Tibial nerve (tissue), 4 donors: ENCODE measurements at places on chromosomes 3 and 15. TPM values are rescaled to one million over a fixed set of nuclear protein-coding genes. Genes with fewer than 3 reads are reported as not detected.

GOLGA6D gene
- total RNA-seq = not detected

GATA2 gene
- total RNA-seq = 21.4 TPM

TUSC7 gene
- not detected for total RNA-seq

TBCCD1 gene
- total RNA-seq = 10.5 TPM

GALNT15 gene
- 386 TPM for total RNA-seq

DNA sequence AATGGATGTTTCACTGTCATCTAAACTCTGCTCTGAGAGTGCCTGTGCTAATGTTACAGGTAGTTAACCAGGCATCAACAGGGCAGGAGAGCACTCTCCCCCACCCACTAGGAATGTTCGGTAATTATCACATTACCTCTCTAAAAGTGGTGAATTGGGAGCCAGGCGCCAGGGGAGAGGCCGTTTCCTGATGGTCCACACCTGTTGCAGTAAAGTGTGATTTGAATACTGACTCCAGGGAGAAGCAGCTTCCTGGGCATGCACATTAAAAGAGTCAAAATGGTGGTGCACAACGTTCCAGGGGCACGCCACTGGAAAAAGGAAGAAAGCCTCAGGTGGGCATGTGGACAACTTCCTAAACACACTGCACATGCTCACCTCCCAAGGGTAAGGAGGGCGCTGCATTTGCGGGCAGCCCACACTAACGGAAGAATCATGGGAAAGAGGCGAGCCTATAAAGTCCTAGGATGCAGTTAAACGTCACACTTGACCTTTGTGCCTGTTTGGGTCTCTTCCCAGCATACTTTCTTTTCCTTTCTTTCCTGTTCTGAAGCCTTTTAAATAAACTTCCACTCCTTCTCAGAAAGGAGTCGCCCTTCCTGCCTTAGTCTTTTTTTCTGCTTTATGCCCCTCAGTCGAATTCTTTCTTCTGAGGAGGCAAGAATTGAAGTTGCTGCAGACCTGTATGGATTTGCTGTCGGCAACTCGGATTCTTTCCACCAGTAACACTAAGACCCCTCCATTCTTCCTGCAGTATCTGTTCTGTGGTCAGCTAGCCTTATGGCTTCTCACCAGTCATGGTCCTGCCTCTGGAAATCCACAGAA lies 28.9 kb upstream of the GPD1L start:
- no peak for DNase-seq

GRCh38 chr3:152646004-152646403 lies 188.9 kb upstream of the P2RY1 start:
- DNase-seq = no peak
